ENCODE measurements at places on chromosomes 12 and 14.

- DNase-seq: no peak
Measured at GRCh38 chr12:89392391-89392790, 40.1 kb upstream of the DUSP6 start.

DNA sequence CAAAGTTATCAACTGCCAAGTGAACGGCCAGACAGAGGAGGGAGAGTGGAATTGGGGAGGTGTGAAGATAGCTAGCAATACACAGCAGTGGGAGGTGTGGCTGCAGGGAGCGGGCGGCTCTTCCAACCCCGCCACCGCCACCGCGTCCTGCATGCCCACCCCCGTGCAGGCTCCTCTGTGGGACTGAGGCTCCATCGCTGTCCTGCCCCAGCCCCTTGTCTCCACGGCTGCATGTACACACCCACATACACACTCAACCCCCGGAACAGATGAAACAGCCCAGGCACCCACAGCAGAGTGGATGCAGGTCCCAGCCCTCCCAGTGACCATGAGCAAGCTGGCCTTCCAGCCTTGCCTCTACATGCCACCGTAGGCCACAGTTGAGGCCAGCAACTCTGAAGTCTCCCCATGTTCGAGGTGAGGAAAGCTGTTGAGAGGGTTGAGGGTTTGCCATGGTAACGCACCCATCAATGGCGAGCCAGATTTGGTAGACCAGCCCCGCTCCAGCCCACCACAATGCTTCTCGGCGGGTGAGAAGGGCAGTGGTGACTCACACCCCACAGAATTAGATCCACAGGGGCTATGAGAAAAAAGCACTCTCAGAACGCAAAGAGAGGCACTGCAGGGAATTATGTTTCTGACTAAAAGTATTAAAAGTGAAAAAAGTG is 39.3 kb downstream of the PITPNM2 start:
- DNase-seq: no peak

GRCh38 chr12:67299526-67299925 is 30.4 kb downstream of the CAND1 start:
- DNase-seq: no peak

DNA sequence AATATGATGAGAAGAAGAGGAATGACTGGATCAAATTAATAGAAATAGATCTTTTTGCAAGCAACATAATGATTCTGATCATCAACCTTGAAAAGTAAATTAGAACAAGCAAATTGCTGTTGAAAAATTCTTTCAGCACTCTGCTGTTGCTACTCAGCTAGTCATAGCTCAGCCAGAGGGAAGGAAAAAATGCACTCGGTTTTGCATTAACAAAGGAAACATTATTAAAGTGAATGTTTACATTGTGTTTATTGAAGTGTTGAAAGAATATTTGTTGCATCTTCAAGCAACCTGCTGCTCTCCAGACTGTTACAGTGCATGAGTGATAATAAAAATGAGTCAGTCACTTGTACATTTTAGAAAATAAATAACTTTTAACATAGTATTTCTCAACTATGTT is 26.5 kb downstream of the AP5M1 start:
- no peak for DNase-seq

GRCh38 chr12:114430306-114430705 is 24.4 kb upstream of the TBX5 start:
- DNase-seq: peak; percentile 4

- DNase-seq: no peak
Measured at GRCh38 chr12:104596134-104596799, 139.5 kb downstream of the CHST11 start.

DNA sequence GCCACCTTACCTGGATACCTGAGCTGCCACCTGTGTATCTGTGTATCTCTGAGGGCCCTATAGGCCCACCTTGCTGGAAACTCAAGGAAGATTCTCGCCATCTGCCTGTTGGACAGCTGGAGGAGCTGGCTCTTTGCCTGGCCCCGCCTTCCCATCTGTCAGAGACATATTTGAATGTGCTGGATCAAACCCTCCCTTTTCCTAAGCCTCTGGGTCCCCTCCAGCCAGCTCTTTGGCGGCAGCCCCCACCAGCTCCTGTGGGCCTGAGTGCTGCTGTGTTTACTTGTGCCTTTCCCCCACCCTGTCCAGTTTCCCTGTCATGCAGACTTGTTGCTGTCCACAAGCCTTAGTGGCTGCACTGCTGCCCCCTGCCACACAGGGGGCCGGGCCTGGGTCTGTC is 55.9 kb upstream of the SRSF5 start:
- DNase-seq: no peak

GRCh38 chr12:118922405-118922804 is 58.9 kb upstream of the SRRM4 start:
- peak; percentile 3 for DNase-seq

GRCh38 chr14:29043737-29044136 is 277.1 kb downstream of the FOXG1 start:
- no peak for DNase-seq

DNA sequence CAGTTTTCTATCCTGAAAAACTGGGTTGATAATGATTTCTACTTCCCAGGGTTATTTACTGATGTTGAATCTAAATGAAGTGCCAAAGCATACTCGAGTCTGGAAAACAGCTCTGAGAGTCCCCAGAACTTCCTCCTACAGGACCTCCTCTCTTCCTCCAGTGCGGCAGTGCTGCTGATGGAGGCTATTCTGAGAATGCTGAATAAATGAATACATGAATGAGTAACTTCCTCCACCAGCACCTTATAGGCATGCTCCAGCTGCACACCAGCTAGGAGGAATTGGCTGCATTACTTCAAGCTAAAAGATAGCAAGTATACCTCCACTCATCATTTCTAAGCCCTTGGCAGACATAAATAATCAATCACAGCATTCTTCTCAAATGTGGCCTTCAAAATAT is 448.8 kb upstream of the CCDC196 start:
- no peak for DNase-seq

GRCh38 chr12:47251919-47252318 is 172.2 kb upstream of the AMIGO2 start:
- no peak for DNase-seq

- DNase-seq: no peak
Measured at GRCh38 chr12:128076188-128076587, 190.8 kb upstream of the TMEM132C start.

DNA sequence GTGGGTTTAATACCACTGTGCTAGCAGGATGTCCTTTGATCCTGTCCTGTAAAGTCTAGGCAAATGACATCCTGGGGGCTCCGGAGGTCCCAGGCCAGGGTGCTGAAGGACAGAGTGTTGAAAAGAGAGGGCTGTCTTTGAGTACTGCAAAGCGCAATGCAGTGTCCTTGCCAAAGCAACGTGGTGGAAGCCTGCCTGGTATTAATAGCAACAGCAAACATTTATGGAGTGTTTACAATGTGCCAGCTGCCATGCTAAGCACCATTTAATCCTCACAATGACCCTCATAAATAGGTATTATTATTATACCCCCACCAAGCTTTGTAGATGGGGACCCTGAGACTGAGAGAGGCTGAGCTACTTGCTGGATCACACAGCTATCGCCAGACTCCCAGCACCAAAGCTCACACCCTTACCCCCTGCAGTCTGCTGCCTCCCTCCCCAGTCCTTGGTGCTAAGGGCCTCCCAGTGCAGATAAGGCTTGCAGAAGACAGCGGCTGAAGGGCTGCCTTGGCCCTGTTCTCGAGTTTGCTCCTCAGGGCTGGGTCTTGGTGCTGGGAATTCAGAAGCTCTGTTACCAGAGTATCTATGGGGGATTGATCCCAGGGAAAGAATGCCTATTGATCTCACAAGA is 427.7 kb downstream of the FUT8 start:
- DNase-seq: no peak

- DNase-seq: no peak
Measured at GRCh38 chr14:104998801-104999200, 13.2 kb downstream of the CLBA1 start.

DNA sequence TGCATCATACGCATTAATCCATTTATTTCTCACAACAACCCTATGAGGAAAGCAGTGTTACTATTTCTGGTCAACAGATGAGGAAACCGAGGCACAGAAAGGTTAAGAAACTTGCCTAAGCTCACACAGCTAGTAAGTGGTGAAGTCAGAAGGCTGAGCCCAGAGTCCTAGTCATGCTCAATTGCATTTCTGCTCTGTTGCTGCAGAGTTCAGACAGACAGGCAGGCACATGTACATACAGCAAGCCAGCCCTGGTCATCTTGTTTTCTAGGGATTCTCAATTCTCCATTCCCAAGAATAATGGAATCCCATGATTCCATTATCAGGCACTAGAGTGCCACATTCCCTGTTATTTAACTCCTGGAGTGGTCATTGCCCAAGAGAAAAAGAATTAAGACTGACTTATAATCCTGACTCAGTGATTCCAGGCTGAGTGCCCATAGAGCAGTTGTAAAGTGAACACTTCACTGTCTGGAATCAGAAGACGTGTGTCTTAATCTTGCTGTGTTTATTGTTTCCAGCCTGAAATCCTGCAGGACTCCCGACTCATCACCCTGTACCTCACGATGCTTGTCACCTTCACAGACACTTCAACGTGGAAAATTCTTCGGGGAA is 10.7 kb downstream of the UBE3B start:
- no peak for DNase-seq

GRCh38 chr12:65673156-65673690 is 151.1 kb upstream of the HMGA2 start:
- DNase-seq: no peak

GRCh38 chr14:90523961-90524875 is 127.4 kb downstream of the CALM1 start:
- no peak for DNase-seq

- DNase-seq: no peak
Measured at GRCh38 chr12:107503129-107503855, 182.3 kb upstream of the PWP1 start.

- DNase-seq: no peak
Measured at GRCh38 chr12:93676408-93677194, 574 bp upstream of the CRADD start.

DNA sequence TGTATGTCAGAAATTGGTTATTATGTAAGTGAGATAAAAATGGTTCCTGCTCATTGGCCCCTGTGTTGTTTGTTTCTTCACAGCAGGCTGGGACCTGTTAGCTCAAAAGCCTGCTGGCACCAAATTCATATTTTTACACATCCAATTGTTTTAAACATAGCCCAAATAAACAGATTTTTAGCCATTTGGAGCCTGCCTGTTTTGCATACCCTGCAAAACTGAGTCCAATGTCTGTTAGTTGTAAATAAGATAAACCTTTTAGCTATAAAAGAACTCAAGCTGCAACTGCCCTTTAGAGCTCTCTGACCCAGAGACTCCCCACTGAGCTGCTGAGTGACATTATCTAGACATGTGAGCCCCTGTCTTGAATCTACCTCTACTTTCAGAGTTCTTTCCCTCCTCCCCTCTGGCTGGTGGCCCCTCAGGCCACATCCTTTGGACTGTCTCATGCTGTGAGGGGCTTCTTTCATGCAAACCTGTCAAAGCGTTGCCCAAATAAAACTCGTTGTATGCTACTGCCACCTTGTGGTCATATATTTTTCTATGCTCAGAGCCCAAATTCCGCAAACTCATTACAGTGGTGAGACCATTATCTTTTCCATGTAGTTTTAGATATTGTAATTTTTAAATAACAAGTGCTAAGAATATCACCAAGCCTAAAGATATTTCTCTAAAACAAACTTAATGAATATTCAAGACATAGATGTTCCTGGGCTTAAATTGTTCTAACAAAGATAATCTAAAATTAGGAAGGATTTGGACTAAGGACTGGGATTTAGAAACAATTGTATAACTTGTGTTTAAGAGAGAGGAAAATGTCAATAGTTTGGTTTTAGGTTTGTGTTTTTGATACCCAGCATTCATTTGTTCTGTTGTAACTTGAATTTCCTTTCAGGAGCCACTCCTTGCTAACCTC is 337.9 kb downstream of the AACS start:
- DNase-seq: peak; percentile 84

All from OCI-M1 (cell line).